ENCODE measurements at places on chromosomes 2 and 18.

- no peak for DNase-seq
Measured at GRCh38 chr2:74908748-74909444, 49.5 kb upstream of the POLE4 start.

GRCh38 chr2:70124983-70125480 lies 37.8 kb downstream of the PCBP1 start:
- DNase-seq, result peak; percentile 71

GRCh38 chr2:101610750-101611315 lies 86.7 kb upstream of the MAP4K4 start:
- DNase-seq, result no peak

DNA sequence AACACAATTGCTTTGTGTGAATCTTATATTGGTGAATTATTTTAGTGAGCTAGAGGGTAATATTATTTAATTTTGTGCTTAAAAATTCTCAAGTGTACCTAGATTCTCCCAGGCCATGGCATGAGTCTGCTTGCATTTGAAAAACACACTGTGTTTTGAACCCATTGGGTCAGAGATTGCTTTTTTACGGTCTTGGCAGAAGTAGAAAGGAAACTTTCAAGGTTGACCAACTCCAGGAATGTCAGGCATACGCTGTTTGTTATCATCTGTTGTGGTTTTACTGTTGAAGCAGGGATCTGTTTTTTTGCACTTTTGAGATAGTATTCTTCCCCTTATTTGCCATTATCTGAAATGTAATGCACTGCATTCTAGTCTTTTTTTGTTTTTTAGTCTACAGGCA lies 377.4 kb downstream of the RPRM start:
- no peak for DNase-seq

- no peak for DNase-seq
Measured at GRCh38 chr2:85251070-85251616, 76.6 kb downstream of the TGOLN2 start.

DNA sequence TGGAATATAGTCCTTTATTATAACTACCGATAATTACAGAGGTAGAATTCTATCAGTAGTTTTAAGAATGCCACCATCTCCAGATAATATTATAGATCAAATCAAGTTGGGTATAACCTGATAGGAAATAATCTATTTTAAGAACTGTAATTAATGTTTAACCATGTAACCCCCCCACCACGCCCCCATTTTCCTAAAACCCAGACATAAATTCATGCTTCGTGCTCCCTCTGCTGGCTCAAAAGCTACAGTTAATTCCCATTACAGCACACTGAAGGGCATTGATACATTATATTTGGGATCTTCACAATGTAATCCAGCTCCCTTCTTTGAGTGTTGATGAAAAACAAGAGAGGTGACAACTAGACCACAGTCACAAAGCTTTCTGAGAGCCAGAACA lies 228.0 kb upstream of the SMAD7 start:
- DNase-seq, result no peak

DNA sequence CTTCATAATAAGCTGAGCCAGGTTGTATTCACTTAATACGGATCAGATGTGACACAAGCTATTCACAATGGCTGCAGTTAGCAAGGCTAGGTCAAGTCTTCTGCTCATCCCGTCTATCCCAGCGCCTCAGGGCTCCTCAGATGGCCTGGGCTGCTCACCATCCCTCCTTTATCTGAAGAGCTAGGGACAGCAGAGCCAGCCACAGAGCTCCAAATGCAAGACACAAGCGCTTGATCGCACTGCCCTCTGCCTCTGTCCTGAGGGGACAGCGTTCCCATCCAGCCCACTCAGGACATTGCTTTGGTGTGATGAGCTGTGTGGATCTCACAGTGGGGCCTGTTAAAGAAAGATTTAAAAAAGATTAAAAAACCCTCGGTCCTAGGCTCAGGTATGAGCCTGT lies 254.4 kb upstream of the HS6ST1 start:
- peak; percentile 14 for DNase-seq

- no peak for DNase-seq
Measured at GRCh38 chr18:70956554-70956953, 667.7 kb downstream of the SOCS6 start.

GRCh38 chr2:179446476-179447141 lies 182.0 kb upstream of the SESTD1 start:
- DNase-seq, result no peak

GRCh38 chr18:52582061-52582460 lies 242.1 kb downstream of the DCC start:
- DNase-seq, result no peak

DNA sequence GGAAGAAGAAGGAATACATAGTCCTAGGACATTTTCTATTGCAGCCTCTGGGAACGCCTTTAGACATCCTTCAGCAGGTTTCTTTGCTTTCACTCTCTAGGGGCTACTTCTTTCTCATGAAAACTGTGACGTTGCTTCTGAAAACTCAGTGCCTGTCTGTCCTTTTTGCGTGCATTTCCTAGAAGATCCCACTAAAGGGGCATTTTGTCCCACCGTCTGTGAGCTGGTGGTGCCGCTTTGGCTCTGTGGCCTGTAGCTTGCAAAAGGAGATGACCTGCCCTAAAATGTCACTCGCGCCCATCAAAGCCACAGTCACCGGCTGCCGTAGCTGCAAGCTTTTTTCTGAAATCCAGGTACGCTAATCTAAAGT lies 579 bp downstream of the STAT4 start:
- DNase-seq, result no peak

- DNase-seq, result peak; percentile 73
Measured at GRCh38 chr2:128563348-128563687, 244.7 kb upstream of the HS6ST1 start.

All from ureter (tissue), 1 donor.